ENCODE measurements at places on chromosomes 6 and 20.

DNA sequence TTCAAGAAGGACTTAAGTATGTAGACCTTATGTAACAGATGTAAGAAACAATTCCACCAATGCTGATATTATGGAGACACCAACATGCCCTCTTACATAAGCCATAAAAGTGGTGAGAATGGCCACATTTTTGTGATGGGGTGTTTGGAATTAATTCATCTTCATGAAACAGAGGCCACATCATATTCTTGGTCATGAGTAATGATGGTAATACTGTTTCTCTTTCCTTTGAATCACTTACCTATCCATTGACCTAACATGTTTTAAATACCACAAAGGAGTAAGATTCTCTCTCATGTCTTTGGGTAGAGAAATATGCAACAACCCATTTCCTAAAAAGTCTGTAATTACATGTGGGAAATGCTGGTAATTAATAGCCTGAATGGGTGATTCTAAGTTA lies 545.4 kb upstream of the FLRT3 start:
- DNase-seq = no peak

GRCh38 chr6:96626759-96627364 lies 63.9 kb downstream of the FHL5 start:
- no peak for DNase-seq

- DNase-seq = no peak
These were observed 158.1 kb downstream of the CDH26 start for GRCh38 chr20:60116128-60116909.

- peak; percentile 75 for DNase-seq
These were observed 53.7 kb downstream of the GFOD1 start for GRCh38 chr6:13433709-13434121.

DNA sequence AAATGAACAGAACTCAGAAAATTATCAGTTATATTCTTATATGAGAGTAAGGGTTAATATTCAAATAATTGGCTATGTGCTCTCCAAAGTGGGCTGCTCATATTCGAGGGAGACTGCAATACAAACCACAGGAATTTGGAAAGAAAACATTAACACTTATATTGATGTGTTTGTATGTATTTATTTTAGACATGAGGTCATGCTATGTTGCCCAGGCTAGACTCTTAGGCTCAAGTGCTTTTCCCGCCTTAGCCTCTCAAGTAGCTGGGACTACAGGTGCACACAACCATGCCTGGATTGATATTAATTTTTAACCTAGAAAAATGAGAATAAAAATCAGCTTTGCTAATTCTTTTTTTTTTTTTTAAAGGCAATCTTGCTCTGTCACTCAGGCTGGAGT lies 35.0 kb downstream of the BTBD9 start:
- no peak for DNase-seq

- DNase-seq = no peak
These were observed 13.8 kb downstream of the RNASET2 start for GRCh38 chr6:166942393-166943168.

DNA sequence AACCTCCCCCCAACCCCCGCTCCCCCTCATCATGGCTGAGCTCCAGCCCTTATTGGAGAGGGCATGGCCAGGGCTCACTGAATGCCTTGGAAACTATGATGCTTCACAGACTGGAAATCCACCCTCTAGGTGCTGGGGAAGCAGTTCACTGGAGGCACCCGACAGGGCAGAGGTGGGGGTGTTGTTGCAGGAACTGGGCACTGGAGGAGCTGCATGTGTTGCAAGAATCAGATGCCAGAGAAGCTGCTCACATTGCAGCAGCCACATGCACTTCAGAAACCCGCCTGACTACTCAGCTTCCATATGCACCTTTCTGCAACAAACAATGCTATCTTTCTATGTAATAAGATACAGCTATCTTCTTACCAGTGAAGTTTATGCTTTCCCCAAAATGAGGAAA lies 7.9 kb upstream of the TBPL1 start:
- no peak for DNase-seq

- no peak for DNase-seq
These were observed 10.9 kb upstream of the SLC22A3 start for GRCh38 chr6:160337301-160337700.

DNA sequence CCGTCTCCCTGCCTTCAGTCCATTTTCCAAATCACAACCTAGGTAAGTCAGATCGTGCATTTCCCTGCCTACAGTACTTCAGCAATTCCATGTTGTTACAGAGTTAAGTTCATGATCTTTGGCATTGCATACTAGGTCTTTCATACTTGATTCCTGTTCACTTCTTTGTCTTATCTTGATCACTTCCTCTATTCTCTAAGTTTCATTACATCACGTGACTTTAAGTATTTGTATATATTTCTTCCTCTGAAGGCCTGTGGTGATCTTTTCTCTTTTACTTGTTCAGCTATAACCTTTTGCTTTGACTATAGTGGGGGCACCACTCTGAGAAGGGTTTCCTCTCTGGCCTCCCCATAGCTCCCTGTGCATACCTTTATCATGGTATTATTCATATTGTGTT lies 100.2 kb downstream of the TRMT11 start:
- DNase-seq = no peak

DNA sequence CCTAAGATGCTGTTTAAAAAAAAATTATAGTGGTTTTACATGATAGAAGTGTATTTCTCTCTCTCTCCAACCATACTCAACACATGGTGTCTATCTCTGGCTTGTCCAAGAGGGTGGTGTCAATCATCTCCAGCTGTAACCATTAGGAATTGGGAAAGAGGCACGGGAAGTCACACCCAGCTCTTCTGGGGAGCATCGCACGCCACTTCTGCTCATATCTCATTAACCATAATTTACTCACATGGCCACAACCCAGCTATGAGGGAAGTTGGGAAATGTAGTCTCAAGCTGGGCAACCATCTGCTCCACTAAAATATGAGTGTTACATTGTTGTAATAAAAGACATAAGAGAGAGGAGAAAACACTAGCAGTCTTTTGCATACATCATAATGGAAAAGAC lies 30.4 kb upstream of the TSHZ2 start:
- no peak for DNase-seq

GRCh38 chr6:93337014-93337413 lies 82.3 kb downstream of the EPHA7 start:
- DNase-seq = no peak

DNA sequence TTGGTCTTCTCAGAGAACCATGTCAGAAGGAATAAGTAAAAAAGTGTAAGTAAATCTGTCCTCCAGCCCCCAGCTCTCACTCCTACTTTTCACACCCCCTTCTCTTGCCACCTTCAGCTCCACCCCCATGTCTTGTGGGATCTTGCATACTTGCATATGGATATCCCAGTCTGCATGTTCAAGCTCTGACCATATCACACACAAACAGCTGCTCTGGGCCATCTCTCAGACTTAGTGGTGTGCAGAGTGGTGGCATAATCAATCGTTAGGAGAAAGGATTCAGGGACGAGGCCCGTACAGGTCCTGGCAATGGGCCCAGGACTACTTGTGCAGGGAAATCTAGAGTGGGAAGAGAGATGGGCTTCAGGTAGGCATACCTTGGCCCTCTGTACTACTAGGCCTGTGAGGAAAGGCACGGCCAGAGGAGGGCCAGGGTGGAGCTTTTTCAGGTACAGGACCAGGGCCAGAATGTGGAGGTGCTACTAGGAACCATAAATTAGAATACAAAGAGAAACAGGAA lies 112.0 kb upstream of the SGK1 start:
- DNase-seq = no peak

GRCh38 chr6:114879693-114880092 lies 536.9 kb upstream of the HS3ST5 start:
- DNase-seq = no peak

GRCh38 chr6:12012038-12012557 lies at the start of gene HIVEP1:
HIVEP1 (plus strand) TSS chr6:12012312; CDS start chr6:12015629, 3,317 bp downstream.
- DNase-seq = peak; percentile 48

- no peak for DNase-seq
These were observed 42.9 kb downstream of the SRC start for GRCh38 chr20:37388831-37389230.

DNA sequence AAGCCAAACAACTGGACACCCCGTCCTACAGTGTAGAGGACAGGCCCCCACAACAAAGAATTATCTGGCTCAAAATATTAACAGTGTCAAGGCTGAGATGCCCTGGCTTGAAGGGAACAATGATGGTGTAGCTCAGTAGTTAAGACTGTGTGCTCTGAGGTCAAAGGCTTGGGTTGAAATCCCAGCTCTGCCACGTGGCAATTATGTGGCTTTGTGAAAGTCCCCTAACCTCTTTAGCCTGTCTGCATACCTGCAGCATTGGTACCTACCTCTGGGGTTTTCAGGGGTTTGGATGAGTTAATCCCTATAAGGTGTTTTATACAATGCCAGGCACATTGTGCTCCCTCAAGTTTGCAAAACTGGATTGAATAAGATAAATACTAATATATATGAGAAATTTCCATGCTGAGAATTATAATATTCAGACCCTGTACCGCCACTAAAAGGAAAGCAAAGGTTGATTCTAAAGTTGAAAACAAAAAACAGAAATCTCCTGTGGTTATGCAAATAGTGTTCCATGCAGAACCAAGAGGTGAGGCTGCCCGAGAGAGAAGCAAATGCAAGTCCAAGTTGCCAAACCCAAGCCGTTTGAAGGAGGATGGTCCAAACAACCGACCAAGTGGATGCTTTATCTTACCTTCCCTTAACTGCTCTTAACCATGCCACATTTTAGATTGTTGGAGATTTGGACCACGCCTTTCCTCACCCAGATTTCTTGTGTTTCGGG lies 199.8 kb downstream of the NFATC2 start:
- DNase-seq = no peak

GRCh38 chr20:17589161-17589834 lies 19.4 kb downstream of the DSTN start:
- no peak for DNase-seq

DNA sequence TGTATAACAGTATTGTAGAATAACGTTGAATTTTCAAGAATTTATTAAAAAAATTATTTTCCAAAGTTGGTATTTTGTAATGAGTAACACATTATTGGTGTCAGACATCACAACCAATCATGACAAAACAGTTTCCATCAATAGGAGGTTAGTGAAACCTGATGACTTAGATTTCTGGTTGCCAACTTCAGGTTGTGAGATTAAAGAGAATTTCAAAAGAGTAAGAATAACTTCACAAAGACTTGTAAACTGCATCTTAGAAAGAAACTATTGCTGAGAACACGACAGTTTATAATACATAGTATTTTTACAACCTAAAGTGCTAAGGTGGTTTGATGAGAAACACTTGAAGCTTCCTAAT lies 159.2 kb upstream of the ARG1 start:
- DNase-seq = no peak

GRCh38 chr20:52434453-52434852 lies 242.9 kb upstream of the ZFP64 start:
- DNase-seq = no peak

- DNase-seq = peak; percentile 17
These were observed 40.5 kb downstream of the DSE start for GRCh38 chr6:116411284-116411623.

GRCh38 chr20:31517373-31517772 lies 3.1 kb downstream of the HM13 start:
- peak; percentile 82 for DNase-seq

DNA sequence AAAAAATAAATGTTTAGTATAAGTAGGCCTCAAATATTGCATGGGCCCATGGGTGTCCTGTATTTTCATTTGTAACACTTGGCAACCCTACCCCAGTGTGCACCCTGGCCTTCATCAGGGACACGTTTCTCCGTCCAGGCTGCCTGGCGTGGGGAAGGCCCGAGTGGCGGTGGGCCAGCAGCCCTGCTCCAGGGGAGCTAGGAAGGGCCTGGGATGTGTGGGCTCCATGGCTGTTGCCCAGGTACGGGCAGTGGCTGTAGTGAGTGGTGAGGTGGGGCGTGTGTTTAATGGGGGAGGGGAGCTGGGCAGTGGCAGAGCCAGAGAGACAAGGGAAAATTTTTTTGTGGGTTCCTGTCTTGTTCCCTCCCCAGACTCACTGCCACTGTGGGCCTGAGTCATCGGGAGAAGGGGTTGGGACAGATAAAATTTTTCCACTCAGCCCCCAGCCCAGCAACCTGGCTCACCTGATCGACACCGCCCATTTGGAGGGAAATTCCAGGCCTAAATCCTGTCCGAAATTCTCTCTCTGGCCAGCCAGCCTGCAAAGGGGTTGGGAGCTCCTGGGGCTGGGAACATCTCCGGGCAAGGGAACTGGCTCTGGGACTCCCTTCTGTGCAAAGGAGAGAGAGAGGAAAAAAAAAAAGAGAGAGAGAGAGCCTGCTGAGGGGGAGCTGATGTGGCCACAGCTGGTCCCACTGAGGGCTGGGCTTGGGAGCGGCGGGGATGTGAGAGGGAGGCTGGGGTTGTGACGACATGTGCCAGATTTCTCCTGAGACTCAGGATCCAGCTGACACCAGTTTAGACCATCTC lies 32.5 kb upstream of the VEGFA start:
- no peak for DNase-seq

GRCh38 chr6:114419175-114419574 lies 76.4 kb upstream of the HS3ST5 start:
- no peak for DNase-seq

- DNase-seq = no peak
These were observed 87.2 kb downstream of the SLX4IP start for GRCh38 chr20:10522328-10522727.

- DNase-seq = peak; percentile 65
These were observed 22.7 kb upstream of the ZNF184 start for GRCh38 chr6:27495386-27496135.

- peak; percentile 87 for DNase-seq
These were observed 50.8 kb downstream of the PSMG4 start for GRCh38 chr6:3309391-3310050.

GRCh38 chr6:44080561-44081521 lies 46.4 kb downstream of the MRPL14 start:
- DNase-seq = no peak

DNA sequence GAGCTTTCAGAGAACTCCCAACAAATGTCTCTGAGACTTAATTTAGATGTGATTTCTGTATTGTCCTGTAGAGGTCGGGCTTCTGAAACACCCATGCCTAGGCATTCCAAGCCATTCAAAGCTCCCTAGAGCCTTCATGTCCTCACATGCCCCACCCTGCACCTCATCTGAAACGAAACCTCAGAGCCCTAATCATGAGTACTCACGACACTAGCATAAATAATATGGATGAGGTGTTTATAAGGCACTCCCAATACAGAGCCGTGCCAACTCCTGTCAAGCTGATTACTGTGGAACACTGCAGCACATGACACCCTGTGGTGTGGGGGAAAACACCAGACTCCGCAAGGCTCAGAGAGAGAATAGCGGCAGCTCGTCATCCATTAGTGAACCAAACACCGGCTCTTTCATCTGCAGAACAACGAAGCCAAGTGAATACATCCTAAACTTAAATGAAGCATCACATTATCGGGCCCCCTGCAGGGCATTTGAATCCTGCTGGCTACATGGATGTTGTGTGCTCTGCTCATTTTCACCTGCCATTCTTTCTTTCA lies 83.8 kb downstream of the FNDC1 start:
- DNase-seq = peak; percentile 16

GRCh38 chr6:122361314-122361979 lies 38.0 kb upstream of the HSF2 start:
- DNase-seq = no peak

DNA sequence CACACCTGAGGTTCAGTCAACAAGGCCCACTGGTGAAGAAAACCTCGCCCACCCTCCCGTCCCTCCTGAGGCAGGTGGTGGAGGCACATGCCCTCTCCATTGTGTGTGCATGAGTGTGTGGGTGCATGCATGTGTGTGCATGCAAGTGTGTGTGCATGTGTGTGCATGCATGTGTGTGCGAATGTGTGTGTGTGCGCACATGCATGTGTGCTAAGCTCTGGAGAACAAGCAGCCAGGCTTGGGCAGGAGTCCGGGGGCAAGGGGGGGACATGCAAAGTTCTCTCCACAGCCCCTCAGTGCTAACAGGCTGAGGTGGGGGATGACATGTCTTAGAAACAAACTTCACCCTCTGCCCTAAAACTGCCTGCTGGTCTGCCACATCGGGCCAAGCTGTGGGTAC lies 3.1 kb upstream of the HSPA12B start:
- DNase-seq = no peak

GRCh38 chr20:44711237-44711636 lies 3.9 kb upstream of the CCN5 start:
- DNase-seq = no peak

Data from body of pancreas (tissue), 4 donors.